ENCODE measurements at places on chromosomes 1 and 21.

DNA sequence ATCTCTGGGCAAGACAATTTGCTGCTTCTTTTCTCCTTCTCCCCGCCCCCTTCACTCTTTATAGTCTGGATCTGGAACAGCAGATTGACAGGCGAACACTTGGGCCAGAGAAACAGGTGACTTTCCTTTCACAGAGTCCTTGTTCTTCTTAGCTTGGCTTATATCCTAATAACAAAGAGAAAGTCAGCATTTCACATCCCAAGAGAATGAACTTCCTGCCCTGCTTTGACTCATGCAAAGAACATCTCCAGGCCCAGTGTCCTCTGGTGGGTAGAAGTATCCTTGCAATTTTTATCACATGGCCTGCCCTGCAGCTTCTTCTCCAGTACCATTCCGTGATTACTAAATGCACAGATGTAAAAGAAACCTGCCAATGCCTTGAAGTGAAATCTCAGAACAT lies 764.4 kb downstream of the ADGRL2 start:
- no peak for DNase-seq

GRCh38 chr1:180923887-180924286 lies 11.2 kb downstream of the KIAA1614 start:
- DNase-seq: no peak

GRCh38 chr1:245043611-245043940 lies 111.2 kb upstream of the KIF26B start:
- DNase-seq: no peak

GRCh38 chr1:41656068-41656467 lies 171.6 kb upstream of the EDN2 start:
- DNase-seq: no peak

DNA sequence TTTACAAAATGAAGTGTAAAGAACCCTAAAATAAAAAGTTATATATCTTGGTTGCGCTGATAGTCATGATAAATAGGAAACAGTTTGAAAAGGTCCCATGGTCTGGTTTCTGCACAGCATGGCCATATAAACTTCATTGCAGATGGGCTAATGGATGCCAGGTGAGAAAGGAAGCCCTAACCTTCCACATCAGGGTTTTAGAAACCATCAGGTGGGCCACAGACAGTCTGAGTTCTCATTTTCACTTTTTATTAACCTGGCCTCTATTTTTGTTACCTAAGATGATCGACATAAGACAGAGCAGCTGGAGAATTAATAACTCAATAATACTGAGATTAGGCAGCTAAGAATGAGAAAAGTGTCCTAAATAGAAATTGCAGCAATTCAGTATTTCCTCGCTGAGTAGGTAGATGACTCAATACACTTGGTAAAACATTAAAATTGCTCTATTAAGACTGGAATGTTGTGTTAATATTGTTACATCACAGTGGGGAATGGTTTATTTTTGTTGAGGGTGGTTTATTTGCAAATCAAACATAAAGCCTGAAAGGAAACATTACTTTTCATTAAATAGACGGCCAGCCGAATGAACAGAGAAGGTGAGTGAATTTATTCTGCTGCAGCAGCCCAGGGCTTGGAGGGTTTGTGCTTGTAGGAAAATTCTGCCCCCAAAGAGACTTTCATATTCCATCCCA lies 21.1 kb downstream of the C1orf21 start:
- no peak for DNase-seq

- no peak for DNase-seq
Observed at GRCh38 chr1:233627376-233627775, 13.5 kb downstream of the KCNK1 start.

DNA sequence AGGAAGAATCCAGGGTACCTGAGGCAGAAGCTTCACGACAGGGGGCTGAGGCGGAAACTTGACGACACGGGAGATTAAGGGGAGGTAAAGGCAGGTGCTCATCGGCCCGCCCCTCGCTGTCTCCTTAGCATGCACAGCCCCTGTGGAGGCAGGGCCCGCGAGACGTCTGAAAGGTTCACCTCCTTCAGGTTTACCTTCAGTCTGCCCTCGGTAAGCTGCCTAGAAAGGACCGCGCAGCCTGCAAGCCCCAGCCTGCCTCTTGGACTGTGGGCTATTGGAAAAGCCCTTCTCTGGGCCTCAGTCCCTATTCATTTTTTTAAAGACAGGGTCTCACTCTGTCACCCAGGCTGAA lies 28.5 kb downstream of the KNCN start:
- DNase-seq: no peak

DNA sequence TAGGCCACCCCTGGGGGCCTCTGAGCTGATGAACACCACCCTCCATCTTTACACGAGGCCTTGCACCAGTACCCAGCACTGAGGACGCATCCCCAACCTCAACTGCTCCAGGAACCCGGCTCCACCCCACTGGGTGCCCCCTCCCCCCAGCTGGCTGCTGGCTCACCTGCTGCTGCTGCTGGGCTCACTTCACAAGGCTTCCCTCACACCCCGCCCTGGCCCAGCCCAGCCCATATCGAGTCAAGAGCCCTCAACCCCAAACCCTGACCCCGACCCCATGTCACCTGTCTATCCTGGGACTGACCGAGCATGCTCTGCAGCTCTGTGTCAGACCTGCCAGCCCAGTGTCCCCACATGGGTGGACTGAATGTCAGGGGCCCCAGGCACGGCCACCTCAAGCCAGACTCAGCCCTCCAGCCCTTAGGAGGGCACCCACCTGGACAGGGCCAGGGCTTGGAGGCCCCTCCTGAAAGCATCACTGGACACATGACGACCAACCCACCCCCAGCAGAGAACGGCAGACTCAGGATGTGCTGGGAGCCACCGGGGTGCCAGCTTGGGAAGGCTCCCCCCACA lies 21.4 kb downstream of the WNT9A start:
- no peak for DNase-seq
